Stimulated activated CD4-positive, alpha-beta T cell treated with anti-CD3 and anti-CD28 coated beads, Interleukin-1b, Interleukin-23, amount 100 ng/mL, for 1 hour (primary cell): ENCODE measurements at places on chromosomes 6 and 20.

DNA sequence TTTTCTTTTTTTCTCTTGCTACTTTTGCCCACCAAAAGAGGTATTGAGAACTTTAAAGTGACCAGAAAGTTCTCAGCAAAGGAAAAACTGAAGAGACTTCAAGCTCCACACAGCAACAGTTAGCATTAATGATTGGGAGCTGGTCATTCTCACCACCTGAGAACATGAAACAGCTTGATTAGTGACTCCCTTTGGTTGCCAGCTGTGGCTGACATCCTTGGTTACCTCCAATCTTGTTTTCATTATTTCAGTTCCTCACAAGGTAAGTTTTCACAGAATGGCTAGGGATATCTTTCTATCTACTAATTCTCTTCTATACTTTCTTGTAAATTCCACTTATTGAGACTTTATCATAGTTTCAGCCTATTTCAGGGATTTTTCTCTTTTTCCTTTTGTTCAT, 427.9 kb downstream of the QKI start:
- DNase-seq: no peak

DNA sequence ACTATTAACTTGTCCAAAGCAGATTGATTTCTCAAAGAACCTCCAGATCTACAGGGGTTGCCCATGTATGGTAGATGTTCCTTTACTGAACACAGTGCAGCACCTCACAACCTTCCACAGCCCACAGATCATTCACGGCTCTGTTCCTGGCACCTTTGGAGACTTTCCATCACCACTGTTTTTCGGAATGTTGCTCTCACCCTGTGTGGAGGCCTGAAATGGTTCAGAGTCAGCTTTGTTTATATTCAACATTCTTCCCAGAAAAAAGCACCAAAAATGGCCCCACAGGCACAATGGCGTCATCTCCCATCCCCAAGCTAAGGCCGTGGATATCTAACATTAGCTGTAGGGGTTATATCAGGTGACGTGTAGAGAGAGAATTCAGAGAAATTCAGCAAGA, 74.7 kb downstream of the DHX35 start:
- no peak for DNase-seq

DNA sequence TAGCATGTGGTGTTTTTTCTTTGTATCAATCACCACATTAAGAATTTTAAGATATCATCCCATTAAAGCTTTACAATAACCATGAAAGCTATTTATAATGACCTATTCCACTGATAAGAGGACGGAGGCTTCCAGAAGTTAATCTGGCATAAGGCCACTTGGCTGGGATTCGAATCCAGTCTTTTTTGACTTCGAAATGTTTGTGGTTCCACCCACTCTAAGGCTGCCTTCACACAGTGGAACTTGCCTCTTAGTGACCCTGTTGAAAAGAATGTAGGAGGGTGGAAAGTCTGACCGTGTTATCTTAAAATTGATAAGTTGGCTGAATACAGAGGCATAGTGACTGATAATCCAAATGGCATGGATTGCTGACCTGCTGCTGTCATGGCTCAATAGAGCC, 959.7 kb downstream of the KIF16B start:
- no peak for DNase-seq

- DNase-seq: no peak
These were observed 1308.9 kb upstream of the MAP3K7 start for GRCh38 chr6:91895599-91896285.

DNA sequence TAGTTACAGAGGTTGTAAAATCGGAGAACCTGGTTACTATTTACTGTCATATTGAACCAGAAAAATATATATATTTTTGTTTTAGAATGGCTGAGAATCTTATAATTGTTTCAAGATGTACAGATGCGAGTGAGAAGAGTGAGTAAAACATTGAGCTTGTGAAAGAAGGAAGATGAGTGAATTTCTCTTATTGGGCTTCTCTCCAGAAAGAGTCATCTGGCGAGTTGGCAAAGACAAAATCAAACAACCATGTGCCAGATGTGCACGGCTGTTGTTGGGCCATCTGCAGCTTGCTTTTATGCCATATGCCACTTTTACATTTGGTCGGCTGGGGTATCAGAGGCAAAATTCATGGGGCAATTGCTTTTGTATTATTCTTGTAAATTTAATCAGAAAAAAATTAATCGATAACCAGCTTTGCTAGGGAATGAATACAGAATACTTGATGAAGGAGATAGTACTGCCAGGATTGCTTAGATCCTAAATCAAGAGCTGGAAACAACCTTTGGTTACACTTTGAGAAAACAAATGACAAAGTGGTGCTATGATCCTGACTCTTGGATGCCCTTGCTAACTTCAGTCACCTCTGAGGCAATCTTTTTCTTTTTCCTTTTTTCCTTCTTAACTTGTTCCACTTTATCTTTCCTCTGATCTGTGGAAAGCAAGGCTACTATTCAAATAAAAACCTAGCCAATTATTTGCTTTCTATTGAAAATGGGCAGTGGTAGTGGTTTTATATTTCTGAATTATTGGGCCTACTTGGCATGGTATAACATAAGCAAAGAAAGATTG, 97.1 kb upstream of the GRIK2 start:
- DNase-seq: no peak

DNA sequence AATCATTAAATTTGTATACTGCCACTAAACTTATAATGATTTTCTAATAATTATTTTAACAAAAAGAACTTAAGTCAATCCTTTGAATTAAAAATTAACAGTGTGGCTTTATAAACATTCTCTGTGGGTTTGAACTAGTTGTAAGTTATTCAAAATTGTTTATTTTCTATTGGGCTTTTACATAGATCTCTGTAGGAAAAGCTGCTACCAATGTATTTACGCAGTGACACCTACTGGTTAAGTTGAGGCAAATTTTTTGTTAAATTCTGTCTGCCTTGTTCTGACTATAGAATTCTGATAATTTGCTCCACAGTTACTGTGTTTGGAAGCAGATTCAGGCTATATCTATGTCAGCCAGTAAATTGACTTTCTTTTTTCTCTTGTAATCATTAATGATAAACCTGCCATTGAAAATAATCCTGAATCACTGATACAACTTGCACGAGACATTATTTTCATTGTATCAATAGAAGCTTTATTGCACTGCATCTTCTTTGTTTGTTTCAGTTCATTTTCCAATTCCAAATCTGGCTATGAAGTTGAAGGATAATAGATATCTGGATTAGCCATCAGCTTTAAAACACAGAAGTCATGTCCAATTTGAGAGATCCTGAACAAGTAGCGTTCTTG, 66.0 kb upstream of the UTRN start:
- no peak for DNase-seq

- DNase-seq: no peak
These were observed 87.9 kb downstream of the UNC5CL start for GRCh38 chr6:40950986-40951698.

DNA sequence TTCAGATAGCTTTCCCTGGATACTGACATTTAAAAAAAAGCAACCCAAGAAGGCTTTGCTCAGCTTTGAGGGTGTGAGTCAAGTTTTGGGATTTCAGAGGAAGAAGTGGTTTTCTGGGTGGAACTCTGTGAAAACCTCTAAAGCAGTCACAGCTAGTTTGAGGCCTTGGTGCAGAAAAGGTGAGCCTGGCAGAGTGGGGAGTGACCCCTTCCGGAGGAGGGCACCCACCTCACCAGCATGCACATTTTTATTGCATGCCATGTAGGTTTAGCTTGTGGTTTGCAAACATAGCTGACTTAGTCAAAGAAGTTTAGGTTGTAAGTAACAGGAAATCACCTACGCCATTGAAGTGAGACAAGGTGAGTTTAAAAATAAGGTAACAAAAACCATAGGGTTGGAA, 146.8 kb upstream of the PMEPA1 start:
- DNase-seq: no peak

DNA sequence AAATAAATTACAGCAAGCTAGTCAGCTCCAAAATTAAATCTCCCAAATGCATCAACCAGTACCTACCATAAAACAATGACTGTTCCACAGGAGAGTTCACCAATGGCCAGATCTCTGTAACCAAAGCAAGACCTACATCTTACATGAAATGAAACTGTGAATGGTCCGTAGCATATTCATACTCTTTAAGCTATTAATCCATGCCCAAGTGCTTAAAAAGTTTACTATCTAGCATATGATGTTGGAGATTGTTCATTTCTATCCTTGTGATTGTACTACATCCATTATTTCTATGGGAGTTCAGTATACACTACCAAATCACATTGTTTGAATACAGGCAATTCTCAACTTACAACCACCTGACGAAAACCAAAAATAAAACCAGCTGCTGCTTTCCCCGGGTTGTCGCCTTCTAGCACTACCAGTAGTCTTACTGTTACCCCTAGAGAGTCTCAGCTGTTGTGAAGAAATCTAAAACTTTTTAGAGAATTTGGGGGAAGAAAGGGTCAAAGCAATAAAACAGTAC, 38.0 kb downstream of the HIVEP2 start:
- DNase-seq: no peak

DNA sequence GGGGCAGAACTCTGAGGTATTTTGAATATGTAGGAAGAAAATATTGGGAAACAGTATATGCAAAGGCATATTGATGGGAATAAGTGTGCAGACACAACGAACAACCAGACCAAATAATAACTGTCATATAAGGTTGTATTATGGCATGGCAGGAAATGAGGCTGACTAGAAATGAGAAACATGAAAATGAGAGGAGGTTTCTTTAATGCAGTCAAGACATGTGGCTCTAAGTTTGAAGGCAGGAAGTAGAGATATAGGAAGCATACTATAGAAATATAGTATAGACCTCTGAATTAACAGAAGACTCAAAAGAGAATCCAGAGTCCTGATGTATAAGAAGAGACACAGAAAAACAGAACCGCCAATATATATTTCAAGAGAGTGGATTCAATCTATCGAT, 459.7 kb upstream of the PTCHD4 start:
- DNase-seq: no peak

- DNase-seq: no peak
These were observed 36.7 kb downstream of the SLC22A2 start for GRCh38 chr6:160221918-160222317.

- DNase-seq: no peak
These were observed 12.4 kb upstream of the HMGN3 start for GRCh38 chr6:79246891-79247290.

GRCh38 chr6:50449128-50449527, 264.2 kb upstream of the TFAP2D start:
- DNase-seq: no peak

DNA sequence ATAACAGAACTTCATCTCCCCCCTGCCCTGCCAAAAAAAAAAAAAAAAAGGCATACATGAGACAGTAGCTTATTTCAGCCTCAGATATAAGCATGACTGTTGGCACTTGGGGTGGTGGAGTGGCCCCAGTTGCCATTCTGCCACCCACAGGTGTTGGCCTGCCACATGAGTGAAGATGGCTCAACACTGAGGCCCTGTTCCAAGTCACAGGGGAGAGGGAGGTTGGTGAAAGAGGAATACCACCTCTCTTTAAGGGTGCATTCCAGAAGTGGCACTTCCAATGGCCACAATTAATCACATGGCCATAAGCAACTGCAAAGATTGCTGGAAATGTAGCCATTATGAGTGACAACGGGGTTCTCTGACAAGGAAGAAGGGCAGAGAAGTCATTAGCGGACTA, 61.9 kb upstream of the JARID2 start:
- DNase-seq: peak; percentile 10

DNA sequence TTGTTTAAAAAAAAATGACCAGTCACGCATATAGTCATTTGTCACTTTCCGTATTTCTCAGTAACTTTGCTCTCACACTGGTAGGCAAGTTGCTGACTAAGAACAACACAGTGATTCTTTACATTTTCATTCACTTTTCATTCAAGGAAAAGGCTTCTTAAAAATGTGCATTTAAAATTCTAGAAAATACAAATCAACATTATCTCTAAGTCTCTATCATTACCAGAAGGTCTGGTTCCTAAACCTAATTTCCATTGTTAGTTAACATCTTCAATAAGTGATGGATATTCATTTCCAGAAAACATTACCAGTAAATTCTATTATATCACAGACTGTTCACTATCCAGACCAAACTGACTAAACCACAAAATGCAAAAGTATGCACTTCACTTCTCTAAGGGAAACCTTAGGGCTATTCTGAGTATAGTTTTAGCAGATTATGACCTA, 115.3 kb downstream of the AHI1 start:
- DNase-seq: no peak

DNA sequence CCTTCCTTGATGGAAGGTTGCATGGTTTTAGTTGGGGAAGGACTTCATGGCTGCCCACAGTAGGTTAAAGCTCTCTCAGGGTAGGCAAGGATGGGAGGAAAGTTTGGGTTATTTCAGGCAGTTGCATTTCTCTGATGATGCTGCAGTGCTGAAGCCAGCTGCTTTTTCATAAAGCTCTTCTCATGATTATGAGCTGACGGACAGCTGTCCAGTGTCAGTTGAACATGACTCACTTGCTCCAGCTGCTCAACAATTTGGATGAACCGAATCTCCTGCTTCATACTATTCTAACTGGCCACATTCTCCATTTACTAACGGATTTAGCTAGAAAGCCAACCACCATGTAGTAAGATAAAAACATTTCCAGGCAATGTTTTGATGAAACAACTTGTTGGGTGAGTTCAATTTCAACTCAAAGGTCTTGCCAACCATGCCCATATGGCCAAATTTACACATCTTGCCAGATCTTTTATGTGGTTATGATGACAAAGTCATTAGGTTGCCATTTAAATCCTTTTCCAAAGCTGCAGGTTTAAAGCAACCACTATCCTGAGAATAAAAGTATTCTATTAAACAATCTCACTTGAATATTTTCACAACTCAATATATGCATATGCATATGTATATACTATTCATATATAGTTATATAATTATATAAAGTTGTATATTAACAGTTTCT, 125.9 kb downstream of the HS3ST5 start:
- no peak for DNase-seq

- DNase-seq: no peak
These were observed at the start of gene RIPPLY2 for GRCh38 chr6:83853178-83854000. Gene RIPPLY2 (plus strand): TSS chr6:83853360. CDS start chr6:83853417, 57 bp downstream.

- no peak for DNase-seq
These were observed 3.0 kb upstream of the CRIP3 start for GRCh38 chr6:43311666-43312065.

GRCh38 chr20:63309261-63310071, 16.5 kb downstream of the COL20A1 start:
- DNase-seq: no peak

GRCh38 chr20:15742087-15742486, 831.2 kb downstream of the KIF16B start:
- no peak for DNase-seq

DNA sequence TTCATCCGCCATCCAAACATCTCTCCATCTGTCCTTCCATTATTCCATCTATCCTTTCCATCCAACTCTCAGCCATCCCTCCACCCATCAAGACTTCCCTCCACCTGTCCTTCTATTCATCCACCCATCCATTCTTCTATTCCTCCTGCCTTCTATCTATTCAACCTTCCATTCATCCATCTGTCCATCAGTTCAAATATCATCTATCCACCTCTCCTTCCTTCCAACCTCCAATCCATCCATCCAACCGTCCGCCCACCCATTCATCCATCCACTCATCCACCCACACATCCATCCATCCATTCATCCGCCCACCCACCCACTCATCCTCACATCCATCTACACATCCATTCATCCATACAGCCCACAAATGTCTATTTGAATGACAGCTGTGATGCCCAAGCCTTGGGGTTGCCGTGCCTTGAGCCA, 132.1 kb downstream of the CEBPB start:
- no peak for DNase-seq

- no peak for DNase-seq
These were observed 10.3 kb downstream of the CLDN20 start for GRCh38 chr6:155274106-155274505.
